ENCODE measurements at places on chromosomes 7 and 10.

- DNase-seq = no peak
These were observed 3.2 kb upstream of the CEP55 start for GRCh38 chr10:93493162-93493561.

DNA sequence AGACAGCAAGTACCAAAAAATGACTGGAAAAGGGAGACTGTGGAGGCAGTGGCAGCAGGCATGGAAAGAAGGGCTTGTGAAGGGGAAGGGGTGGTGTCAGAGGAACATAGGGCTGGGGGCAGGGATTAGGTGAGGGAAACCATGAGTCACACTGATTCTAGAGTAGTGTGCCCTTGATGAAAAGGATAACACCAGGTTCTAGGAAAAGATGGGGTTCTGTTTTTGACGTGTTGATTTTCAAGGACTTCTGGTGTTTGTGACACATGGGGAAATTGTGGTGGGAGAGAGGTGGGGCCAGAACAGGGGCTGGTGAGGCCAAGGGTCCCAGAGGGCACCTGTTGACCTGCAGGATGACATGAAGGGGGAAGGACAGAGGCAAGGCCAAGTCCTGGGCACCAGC is 57.1 kb downstream of the FIGNL1 start:
- peak; percentile 77 for DNase-seq

DNA sequence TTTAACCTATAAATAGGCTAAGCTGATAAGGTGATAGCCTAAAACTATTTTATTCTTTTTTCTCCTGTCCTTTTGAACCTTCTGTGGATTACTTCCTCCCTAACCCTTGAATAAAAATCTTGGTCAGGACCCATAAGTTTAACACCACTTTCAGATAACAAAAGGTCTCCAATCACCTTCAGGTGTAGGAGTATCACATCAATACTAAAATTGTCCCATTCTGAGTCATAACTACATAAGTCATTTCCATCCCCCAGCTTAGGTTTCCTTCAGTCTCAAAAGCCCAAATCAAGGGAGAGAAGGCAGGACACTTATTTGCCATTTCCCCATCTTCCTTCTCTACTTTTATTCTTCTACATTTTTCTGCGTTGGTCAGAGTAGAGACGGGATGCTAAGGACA is 56.9 kb upstream of the WNT16 start:
- DNase-seq = no peak

GRCh38 chr10:111127081-111127848 is 50.4 kb downstream of the ADRA2A start:
- DNase-seq = no peak

DNA sequence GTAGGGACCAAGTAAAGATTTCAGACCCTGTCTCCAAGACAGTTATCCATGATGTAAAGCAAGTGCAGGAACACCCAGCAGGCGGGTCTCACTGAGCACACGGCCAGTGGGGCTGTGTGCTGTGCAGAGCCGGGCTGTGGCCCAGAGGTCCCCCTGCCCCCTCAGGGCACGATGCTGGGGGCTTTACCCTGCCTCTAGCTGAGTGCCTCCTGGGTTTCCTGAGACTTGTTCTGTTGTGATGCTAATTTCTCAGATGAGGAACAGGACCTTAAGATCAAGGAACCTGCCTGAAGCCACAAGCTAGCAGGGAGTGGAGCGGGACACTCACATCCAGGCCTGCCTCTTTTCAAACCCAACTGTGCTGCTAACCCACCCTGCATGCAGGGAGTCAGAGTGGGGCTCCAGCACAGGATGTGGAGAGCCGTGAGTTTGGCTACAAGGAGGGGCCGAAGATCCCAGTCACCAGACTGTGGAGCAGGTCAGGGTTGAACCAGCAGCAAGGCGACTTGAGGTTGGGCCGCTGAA is 76.1 kb upstream of the LYZL2 start:
- no peak for DNase-seq

GRCh38 chr7:142859411-142859810 is 4.5 kb downstream of the EPHB6 start:
- DNase-seq = no peak

- DNase-seq = no peak
These were observed 55.8 kb upstream of the KIF5B start for GRCh38 chr10:32112055-32112454.

GRCh38 chr10:113982296-113982695 is 61.4 kb upstream of the ADRB1 start:
- DNase-seq = no peak

DNA sequence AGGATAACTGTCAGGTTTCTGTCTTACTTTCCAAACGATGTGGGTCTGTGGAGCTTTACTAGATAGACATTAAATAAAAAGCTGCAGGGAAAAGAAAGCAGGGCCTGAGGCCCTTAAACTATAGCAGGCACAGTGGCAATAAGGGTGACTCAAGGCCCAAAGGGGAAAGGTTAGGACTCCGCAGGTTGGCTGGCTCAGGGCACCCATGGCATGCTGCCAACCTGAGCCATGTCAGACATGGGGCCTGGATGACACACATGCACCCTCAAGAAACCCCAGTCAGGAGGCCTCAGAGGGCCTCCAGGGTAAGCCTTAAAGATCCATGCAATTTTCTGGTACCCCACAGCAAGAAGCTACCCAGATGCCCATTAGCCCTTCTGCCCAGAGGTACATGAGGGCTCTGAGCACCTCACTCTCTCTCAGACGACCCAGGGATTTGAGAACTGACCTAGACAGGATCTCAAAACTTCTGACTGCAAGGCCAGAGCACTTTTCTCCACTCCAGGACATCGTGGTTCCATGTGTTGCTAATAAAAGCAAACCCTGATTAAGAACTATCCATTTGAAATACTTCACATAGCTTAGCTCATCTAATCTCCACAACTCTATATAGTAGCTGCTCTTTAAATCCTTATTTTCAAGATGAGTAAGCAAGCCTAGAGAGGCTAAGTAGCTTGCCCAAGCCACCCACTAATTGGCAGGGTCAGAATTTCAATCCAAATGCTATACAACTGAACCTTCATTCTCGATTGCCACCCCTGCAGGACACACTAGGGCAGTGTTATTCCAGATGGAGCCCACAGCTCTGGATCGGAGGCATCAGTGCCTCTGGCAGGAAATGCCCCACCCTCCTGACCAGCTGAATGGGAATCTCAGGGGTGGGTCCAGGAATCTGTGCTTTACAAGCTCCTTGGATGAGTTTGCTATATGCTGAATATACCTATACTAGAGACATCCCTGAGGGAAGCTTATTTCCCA is 132.5 kb upstream of the EFCAB10 start:
- no peak for DNase-seq

- no peak for DNase-seq
These were observed 21.7 kb upstream of the ST8SIA6 start for GRCh38 chr10:17476073-17476472.

- no peak for DNase-seq
These were observed 114.4 kb upstream of the GLI3 start for GRCh38 chr7:42351316-42351935.

GRCh38 chr7:13106513-13106912 is 419.1 kb downstream of the ARL4A start:
- DNase-seq = no peak

DNA sequence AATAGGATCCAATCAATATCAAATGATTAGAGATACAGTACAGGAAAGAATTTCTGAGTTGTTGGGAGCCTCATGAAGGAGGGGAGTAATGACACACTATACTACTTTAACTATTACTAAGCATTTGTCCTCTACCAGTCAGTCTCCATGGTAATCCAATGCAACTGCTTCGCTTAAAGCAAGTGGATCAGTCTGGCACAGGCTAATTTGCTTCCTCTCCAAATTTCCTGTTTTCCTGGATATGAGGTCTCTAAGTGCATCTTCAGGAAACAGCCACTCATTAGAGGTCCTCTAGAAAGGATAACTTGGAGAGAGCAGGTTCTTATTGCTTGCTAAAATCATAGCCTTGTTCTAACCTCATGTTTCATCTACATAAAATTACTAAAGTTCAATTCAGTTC is 8.4 kb upstream of the SEPTIN7 start:
- DNase-seq = no peak

GRCh38 chr10:4262870-4263600 is 478.0 kb upstream of the KLF6 start:
- DNase-seq = no peak

DNA sequence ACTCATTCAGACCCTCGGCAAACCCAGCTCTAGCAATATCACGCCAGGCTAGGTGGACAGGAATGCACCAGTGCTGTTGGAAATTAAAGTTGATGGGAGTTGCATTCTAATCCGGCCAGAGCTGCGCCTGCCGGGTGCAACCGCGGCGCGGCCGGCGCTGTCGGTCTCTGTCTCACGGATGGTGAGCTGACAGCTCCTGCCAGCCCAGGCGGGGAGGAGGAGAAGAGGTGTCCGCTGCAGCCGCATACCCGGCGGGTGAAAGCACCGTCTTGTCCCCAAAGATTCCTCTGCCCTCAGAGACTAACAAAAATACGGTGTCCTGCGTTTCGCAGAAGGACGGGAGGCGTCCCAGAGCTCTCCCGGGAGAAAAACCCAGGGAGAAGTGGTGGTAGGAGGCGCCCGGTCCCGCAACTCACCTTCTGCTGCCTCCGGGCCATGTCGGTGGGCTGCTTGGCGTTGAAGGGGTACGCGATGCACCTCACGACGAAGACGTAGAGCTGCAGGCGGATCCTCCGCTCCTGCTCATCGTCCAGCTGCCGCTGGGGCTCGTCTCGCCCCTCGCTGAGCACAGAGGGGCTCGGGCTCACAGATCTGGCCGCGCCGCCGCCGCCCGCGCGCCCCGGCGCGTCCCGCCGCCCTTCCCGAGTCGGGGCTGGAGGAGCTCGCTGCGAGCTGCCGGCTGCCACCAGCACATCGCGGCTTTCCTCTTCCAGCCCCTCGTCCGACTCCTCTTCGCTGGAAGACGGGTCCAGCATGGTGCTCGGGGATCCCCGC is 490 bp downstream of the CADPS2 start:
- DNase-seq = no peak

DNA sequence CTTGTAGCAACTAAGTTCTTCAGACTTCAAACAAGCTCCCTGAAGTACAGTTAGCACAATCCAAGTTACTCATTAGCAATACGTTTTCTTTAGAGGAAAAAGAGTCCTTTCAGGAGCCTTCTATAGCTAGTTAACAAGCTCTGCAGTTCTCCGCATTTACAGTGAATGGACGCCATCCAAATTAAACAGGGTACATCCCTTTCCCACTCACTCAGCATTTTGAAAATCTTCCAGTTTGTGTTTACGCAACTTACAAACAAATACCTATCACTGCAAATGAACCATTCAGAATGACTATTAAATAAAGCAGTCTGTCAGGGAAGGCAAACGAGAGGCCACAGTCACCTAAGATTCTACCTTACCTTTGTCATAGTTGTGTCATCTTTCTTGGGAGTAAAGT is 84.5 kb downstream of the RNF32 start:
- no peak for DNase-seq

- no peak for DNase-seq
These were observed 22.2 kb downstream of the ANK3 start for GRCh38 chr10:60367431-60367830.

DNA sequence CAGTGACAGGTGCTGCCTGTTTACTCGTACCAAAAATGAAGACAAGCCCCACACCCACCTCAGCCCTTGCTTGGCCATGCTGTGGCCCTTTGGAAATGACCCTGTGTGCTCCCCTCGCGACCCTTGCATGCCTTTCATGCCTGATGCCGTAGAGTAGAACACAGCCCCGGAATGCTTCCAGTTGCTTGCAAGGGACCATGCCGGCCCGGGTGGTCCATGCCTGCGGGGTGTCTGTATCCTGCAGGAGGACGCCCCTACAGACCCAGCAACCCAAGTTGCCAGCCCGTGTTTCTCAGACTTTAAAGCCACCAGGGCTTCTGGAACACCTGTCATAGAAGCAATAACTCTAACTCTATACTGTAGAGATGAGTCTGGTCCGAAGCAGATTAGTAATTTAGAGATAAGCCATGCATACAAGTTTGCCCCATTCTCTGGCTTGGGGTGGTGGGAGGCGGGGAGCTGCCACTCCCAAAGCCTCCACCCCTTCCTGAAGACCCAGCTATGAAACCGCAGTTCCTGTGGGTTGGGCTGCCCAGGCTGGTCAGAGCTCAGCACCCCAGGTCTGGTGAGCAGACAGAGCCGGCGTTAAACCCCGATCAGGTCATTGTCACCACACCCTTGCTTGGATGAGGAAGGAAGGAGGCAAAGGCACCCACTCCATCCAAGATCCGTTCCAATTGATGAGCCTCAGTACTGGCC is 143.5 kb downstream of the ADCY1 start:
- no peak for DNase-seq

- DNase-seq = no peak
These were observed 147.3 kb upstream of the VSTM2A start for GRCh38 chr7:54394834-54395233.

Data from T-helper 2 cell treated with Interferon-gamma antibody and Interleukin-4, amounts not matched to agents 5 μg/mL and 100 μg/mL, for 36 hours (primary cell).